Astrocyte (in vitro differentiated cells and primary cell): ENCODE measurements at places on chromosomes 12 and 14.

- DNase-seq = no peak
These were observed 13.9 kb upstream of the MYH7 start for GRCh38 chr14:23449314-23449713.

DNA sequence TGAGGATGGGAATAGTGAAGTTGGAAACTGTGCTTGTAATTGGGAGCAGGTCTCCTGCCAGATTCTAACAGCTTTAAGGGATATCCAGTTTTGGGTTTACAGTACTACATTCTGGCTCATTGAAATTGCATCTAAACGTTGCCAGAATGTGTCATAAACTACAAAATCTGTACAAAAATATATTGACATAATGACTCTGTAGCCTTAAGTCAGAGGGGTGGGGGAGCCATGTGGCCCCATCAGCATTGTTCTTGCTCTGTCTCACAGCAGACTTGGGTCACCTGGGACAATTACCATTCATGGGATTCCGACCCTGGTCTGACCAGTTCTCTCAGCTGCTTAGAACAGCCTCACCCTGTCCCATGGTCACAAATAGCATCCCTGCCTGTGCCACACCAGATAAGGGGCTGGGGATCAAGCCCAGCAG, 43.3 kb upstream of the MED13L start:
- peak; percentile 12 for DNase-seq

GRCh38 chr12:52089491-52089890, 10.0 kb downstream of the SMIM41 start:
- no peak for DNase-seq

- no peak for DNase-seq
These were observed 153.7 kb upstream of the ALG10B start for GRCh38 chr12:38162708-38163441.

DNA sequence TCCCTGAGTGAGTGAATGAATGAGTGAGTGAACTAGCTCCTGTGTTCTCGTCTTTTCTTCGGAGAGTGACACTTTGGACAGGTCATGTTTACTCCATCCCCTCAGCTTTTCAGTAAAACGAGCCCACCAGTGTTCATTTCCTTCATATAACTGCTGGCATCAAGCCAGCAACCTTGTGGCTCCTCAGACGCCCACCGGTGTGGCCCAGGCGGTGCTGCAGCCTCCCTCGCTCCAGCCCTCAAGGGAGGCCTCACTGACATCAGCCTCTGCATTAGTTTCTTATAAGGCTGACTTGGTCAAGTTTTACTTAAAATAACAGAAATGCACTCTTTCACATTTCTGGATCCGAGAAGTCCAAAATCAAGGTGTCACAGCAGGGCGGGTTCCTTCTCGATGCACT, 188.0 kb downstream of the ZFP36L1 start:
- no peak for DNase-seq

DNA sequence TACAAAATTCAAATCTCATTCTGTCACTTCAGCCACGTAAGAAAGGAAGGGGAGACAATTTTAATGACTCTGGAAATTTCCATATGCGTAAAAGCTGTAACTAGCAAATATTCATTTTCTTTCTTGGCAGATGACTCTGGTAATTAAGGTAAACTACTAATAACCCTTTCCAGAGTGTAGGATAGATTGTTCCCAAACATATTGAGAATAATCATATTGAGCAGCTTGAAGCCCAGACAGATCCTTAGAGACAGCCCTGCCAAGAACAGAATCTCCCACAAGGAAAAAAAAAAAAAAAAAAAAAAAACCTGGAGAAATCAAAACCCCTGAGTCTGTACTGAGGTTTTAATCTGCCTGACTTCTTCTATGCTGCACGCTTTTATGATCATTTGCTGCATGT, 163.6 kb upstream of the TMPO start:
- DNase-seq = no peak

- no peak for DNase-seq
These were observed 120.1 kb upstream of the FZD10 start for GRCh38 chr12:130041983-130042812.

DNA sequence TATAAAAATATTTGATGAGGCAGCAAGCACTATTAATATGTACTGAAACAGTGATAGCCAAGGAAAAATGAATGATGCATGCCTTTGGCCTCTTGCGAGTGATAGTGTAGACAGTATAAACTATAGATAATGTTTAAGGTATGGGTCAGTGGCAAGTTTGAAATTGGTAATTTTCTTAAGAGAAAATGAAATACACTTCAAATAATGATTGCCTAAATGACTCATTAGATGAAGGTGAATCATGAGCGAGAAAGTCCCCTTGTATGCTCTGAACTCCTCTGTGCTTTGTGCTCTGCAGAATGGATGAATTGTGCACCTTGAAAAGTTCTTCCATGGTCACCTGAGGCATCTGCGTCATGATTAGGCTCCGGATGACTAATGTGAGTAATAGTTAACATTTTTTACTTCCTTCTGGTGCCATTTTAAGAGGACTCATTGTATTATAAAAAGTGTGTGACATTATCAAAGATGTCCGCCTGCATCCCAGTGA, 84.9 kb upstream of the RTL1 start:
- peak; percentile 63 for DNase-seq

DNA sequence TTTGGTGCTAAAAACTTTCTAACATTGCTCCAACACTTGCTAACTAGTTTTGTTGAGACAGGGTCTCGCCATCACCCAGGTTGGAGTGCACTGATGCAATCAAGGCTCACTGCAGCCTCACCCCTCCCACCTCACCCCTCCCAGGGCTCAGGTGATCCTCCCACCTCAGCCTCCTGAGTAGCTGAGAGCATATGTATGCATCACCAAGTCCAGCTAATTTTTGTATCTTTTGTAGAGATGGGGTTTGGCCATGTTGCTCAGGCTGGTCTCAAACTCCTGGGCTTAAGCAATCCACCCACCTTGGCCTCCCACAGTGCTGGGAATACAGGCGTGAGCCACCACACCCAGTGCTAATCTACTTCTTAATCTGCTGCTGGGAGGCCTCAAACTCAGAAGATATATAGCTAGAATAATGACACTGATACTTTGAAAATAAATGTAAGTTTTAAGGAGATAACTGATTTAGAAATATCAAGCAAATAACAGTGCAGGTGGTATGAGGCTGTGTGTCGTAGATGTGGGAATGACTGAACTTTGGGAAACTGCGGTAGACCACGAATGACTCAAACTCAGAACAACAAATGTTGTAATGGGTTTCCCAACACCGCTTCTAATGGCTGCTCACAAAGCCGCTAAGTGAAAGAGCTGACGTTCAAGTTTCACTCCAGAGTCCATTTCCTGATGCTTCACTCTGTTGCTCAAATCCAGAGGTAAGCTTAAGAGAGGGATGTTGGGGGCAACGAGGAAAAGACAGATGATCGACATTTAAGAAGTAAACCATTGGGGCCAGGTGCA, 10.0 kb downstream of the TMCC3 start:
- peak; percentile 94 for DNase-seq

DNA sequence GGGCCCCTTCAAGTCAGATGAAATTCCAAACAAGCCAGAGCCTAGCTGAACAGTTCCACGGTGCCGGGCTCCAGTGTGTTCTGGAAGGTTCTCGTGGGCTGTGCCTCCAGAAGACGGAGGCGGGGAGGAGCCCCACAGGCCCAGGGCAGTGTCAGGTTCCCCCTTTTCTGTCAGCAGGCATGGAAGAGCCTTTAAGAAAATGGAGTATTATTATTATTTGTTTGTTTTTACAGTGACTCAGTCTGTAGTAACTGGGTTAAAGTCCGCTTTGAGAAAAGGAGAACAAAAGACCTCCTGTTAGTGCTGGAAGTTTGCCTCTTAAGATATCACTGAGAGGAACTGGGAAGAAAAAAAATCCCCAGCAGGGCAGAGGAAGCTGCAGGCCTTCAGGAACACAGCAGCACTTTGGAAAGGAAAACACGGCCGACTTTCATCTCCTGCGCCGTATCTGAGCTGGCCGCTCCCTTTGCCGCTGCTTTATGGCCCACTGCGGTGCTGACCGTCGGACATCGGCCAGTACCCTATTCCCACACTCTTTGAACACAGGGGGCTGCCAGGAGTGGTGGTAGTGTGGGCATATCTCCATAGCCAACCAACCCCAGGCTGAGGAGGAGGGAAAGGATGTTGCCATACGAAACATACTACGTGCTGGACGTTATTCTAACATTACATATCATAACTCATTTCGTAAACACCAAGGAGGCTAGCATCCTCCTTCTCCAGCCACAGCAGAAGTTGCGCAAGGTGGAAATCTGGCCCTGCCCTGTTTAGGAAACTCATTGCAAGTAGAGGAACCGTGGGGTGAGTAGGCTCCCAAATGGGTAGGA, 194.0 kb downstream of the ZFP36L1 start:
- DNase-seq = peak; percentile 95

GRCh38 chr14:51341338-51341737, 101.3 kb downstream of the TMX1 start:
- no peak for DNase-seq

DNA sequence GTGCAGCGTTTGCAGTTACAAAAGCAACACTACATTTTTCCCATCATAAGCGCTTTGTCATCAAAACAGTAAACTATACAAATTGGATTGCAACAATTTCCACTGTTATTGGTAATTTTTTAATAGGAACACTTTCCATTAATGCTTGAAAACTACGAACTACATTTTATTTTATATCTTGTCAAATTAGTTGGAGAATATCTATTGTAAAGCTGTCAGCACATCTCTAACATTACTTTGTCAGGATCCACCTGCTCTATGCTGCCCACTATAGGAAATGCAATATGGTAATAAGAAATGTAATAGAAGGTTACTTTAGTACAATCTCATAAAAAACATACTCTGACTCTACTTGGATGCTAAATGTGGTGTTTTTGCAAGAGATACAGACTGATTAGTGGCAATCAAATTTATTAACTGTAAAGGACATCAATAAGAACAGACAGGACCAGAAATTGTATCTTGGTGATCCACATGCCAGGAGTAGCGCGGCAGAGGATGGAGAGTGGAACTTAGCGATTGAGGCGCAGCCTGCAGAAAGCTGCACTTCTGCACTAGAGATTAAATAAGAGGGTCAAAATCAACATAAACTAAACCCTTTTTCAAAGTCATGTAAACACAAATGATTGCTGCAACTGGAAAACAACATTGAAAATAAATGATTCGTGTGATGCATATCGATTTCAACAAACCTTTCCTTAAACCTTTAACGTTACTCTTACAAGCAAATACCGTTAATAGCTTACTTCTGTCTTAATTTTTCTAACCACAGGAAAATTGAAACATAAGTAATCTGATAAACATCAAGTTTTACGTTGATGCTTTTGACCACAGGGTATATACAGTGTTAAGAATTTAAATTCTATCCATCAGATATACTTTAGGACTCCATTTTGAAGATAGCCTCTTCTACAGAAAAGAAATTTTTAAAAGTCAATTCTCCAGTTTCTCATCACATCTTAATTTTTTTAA, 3.6 kb upstream of the ARID2 start:
- DNase-seq = peak; percentile 25
